Ammon's horn (tissue), 1 donor: ENCODE measurements at places on chromosomes 11 and 22.
A peak's percentile ranks its signal among the peaks of the same experiment; 100 is the strongest.

- no peak for DNase-seq
These were observed 30.1 kb upstream of the TNRC6B start for GRCh38 chr22:40147388-40148176.

GRCh38 chr11:20158597-20159257 is 1.5 kb downstream of the DBX1 start:
- DNase-seq: peak; percentile 27

- DNase-seq: peak; percentile 35
These were observed 238.0 kb upstream of the NARS2 start for GRCh38 chr11:78812513-78813293.

DNA sequence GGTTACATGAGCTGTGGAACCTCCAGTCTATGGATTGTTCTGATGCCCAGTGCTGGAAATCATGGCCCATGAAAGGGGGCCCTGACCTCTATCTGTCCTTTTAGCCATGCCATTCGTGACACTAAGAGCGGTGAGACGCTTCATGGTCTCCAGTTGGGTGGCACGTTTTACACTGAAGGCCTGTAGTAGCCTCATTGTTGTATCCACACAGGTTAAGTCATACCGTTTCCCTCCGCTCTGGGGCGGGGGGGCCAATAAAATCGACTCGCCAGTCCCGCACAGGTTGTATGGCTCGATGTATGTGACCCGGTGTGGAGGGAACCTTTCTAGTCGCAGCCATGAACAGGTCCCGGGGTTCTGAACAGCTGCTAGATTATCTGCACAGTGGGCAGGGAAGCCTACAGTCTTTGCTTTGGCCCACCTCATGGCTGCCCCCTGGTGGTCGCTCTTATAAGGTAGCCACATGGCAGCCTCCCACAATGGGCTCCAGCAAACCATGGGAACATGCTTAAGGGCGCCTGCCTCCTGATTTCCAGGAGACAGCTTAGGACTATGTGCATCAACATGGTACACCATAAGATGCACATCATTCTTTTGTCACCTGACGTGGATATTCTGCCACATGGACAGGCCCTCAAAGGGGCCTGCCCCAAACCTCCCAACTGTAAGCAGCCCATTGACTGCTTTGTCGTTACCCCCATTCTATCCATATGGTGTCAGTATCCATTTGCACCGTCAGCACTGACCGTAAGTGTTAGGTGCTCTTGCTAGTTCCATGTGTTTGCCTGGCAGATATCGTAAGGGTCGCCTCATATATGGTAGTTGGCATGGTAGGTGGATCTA is 19.7 kb upstream of the APOL3 start:
- DNase-seq: peak; percentile 72

DNA sequence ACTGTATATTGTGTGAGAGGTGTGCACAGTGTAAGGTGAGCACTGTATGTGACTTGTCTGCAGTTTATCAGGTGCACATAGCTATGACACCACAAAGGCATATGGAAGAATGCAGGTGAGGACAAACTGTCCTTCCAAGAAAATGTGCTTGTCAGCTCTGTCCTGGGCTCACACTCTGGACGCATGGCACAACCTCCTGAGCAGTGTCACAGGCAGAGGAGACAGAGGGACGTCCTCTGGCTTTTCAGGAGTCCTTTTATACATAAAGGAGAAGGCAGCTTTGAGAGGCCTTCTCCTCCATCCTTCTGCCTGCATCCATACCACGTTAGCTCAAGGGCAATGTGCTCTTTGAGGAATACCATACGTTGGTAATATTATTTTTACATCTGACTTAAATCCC is 7.5 kb upstream of the MYOD1 start:
- no peak for DNase-seq

DNA sequence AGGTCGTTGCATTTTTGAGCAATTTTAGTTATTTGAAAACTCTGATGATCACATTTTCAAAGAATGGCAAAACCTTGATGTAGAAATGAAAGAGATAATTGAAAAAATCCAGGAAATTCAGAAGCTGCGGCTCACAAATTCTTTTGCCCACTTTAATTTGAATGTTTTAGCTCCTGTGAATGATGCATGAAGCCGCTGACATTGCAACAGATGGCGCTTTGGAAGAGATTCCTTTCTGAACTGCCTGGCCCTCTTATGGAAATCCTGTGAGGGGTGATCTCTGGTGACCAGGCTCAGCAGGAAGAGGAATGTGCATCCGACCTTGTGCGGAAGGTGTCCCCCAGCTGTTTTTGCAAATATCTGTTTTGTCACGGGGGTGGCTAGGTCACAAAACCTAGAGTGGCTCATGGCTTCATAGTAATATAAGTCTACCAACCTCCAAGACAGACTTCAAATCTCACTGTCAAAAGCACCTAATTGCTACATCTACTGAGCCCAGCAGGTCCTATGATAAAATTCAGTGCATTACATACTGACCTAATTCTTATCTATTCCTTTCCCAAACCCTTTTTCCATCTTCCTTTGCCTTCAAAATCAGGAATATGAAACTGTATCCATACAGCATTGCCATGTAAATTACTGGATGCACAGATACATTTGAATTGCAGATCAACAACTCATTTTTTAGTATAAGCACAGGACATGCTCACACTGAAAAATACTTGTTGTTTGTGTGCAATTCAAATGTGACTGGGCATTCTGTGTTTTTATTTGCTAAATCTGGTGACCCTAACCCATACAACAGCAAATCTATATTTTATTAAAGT is 412.7 kb downstream of the ETS1 start:
- no peak for DNase-seq

DNA sequence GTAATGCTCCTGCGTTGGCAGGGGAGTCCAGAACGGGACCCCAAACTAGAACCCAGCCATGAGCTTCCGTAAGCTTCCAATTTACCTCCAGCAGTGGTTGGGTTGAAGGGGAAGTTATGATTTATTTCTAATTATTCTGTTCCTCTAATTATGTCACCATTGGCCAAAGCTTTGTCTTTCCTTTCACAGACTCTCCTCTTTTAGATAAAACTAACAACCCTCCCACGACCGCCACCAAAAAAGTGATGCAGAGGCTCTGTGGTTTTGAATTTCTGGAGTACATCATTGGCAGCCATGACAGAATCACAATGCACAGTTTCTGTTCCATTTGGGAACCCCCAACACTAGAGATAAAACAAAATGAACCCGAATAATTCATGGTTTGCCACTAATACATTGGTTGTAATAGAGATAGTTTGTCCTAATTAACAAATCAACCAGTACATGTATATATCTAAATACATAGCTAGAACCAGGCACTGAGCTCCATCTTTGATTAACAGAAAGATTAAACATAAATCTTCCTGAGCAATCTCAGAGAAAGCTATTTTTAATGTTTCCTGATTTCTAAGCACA is 64.3 kb downstream of the ETS1 start:
- DNase-seq: no peak

- no peak for DNase-seq
These were observed 8.8 kb upstream of the CEP295 start for GRCh38 chr11:93652679-93653078.

- no peak for DNase-seq
These were observed 44.2 kb upstream of the MICAL2 start for GRCh38 chr11:12066056-12066798.

- DNase-seq: no peak
These were observed 75.6 kb upstream of the TEAD1 start for GRCh38 chr11:12598330-12599256.

- no peak for DNase-seq
These were observed 110.4 kb upstream of the TIMP3 start for GRCh38 chr22:32691101-32691500.

- peak; percentile 34 for DNase-seq
These were observed 415.2 kb downstream of the TENM4 start for GRCh38 chr11:79025622-79026021.

DNA sequence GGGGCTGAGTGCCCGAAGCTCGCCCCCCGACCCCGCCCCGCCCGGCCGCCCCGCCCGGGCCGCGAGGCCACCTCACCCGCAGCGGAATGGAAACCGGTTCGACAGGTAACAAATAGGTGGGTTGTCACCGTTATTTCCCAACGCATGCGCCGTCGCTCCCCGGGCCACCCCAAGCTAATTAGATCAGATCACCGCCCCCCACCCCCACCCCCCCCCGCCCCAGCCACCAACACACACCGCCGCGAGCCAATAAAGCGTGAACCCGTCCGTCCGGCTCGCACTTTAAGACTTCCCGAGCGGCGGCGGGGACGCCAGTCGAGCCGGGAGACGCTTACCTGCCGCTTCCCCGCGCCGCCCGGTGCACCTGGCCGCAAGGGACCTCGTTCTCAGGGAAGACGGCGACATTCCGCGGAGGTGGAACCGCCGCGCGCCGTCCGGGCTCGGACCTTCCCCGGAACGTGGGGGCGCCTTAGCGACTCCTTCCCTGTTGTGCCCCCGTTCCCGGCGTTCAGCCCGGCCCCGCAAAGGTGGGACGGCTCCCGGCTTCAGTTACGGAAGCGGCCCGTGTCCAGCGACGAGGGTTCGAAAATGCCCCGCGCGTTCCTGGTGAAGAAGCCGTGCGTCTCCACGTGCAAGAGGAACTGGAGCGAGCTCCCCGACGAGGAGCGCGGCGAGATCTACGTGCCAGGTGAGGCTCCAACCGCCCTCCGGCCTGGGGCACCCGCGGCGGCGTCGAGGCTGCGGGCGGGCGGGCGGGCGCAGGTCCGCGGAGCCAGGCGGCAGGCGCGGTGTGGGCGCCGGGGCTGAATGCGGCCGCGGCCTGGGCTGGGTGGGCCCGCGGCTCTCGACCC is at the start of gene OVOL1:
Gene OVOL1 (plus strand): TSS at position 278 of the 851 bp plus-strand sequence. CDS start 311 bp downstream, at position 589.
- DNase-seq: no peak

DNA sequence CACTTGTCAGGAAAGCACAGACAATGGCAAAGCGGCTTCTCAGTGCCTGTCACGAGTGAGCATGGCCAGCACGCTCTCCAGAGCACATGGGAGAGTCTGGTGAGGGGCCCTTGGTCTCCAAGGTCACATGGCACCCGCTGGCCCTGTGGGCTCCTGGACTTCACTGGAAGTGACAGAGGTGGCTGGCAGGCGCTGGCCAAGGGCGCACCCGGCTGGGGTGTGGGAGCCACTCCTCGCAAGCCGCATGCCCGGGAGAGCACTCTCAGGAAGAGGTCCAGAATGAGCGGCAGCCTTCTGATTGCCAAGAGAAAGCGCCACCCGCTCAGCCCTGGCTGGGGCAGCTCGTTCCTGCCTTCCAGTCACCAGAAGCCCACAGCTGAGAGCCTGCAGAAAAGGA is 17.1 kb upstream of the MOB2 start:
- peak; percentile 56 for DNase-seq
